ENCODE measurements at places on chromosomes 4 and X. TPM values are rescaled to one million over a fixed set of nuclear protein-coding genes. Genes with fewer than 3 reads are reported as not detected.

DNA sequence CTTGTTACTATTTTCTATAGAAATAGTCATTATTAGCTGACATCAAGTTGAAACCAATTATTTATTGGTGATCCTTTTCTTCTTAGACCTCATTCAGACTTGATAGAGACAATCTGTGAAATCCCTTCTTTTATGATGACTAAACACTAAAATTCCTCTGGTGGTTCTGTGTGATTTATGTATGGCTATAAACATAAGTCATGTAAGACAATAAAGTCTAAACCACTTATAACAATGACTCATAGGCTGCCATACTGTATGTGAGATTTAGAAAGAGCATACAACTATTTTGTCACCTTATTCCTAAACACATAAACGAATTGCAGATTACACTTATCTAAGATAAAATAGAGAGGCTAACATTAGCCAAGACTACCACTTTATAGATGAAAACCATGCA, 101.1 kb upstream of the PRR32 start:
- H3K27ac ChIP-seq, result no peak overlapping the region
- no peaks in the 10 kb centered on the region for H3K27me3 ChIP-seq
- H3K4me1 ChIP-seq, result no peaks in the 10 kb centered on the region
- no peak overlapping the region for H3K4me3 ChIP-seq
- H3K36me3 ChIP-seq, result no peaks in the 10 kb centered on the region

DNA sequence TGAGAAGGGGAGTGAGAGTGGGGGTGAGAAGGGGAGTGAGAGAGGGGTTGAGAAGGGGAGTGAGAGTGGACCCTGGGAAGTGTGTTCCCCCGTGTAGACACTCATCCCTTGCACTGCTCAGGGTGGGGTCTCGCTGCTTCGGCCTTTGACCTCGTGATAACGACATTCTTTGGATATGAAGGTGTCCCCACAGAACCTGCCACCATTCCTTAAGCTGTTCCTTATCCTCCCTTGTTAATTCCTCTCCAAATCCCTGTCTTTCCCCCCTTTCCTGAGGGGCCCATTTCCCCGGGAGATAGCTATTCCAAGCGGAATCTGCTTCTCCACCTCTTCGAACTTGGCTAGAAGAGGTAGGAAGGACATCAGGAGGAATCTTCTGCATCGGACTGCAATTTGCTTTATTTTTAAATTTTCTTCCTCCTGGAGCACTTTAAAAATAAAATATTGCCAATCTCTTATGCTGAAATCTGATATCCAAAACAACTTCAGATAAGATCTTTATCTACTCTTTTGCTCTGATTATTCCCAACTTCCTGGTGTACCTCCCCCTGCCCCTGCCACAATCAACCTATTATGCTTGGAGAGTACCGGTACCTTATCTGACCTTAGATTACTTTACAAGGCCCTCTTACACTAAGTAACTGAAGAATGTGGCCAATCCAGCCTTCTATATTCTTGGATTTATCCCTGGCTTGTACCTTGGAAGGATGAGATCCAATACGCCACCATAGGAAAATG, 15.6 kb downstream of the TRIML1 start:
- no peaks in the 10 kb centered on the region for H3K36me3 ChIP-seq
- H3K27me3 ChIP-seq, result no peaks in the 10 kb centered on the region
- no peaks in the 10 kb centered on the region for H3K4me1 ChIP-seq
- no peak overlapping the region for H3K27ac ChIP-seq

ADH5 gene
- 128 TPM for polyA plus RNA-seq

- H3K27me3 ChIP-seq, result no peaks in the 10 kb centered on the region
- no peak overlapping the region for H3K27ac ChIP-seq
- no peaks in the 10 kb centered on the region for H3K36me3 ChIP-seq
- no peak for DNase-seq
- H3K4me3 ChIP-seq, result no peak overlapping the region
Measured at GRCh38 chrX:138754861-138755260, 43.3 kb upstream of the FGF13 start.

- H3K4me1 ChIP-seq, result no peaks in the 10 kb centered on the region
- no peak overlapping the region for H3K4me3 ChIP-seq
- H3K36me3 ChIP-seq, result no peaks in the 10 kb centered on the region
- no peak overlapping the region for H3K27ac ChIP-seq
- H3K27me3 ChIP-seq, result no peaks in the 10 kb centered on the region
- DNase-seq, result no peak
Measured at GRCh38 chr4:184369871-184370270, 104.5 kb downstream of the IRF2 start.

DNA sequence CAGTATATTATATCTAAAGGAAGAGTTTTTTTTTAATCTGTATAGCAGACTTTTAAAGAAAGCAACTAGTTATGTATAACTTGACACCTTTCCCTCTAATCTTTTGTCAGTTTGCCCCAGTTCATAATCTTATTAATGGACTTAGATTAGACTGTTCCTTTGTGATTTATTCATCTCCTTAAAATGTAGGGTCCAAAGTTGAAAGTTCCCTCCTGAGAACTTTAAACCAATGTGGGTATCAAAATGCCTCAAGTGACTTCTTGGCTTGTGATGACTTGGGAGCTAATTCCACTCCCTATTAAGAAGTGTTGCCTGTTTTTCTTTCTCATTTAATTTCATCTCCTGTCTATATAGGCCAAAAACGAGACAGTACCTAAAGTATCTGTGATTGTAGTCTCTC, 6.3 kb upstream of the SDAD1 start:
- H3K36me3 ChIP-seq, result no peaks in the 10 kb centered on the region
- no peak for DNase-seq
- H3K4me3 ChIP-seq, result no peak overlapping the region
- H3K27ac ChIP-seq, result no peak overlapping the region
- H3K4me1 ChIP-seq, result no peaks in the 10 kb centered on the region

DNA sequence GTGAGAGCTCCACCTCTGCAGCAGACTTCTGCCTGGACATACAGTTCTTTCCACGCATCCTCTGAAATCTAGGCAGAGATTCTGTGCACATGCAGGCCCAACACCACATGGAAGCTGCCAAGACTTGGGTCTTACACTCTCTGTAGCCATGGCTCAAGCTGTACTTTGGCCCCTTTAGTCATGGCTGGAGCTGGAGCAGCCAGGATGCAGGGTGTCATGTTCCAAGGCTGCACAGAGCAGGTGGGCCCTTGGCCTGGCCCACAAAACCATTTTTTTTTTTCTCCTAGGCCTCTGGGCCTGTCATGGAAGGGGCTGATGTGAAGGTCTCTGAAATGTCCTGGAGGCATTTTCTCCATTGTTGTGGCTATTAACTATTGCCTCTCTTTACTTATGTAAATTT, 990.5 kb upstream of the ADGRL3 start:
- no peaks in the 10 kb centered on the region for H3K4me1 ChIP-seq
- no peak overlapping the region for H3K27ac ChIP-seq
- DNase-seq, result no peak
- H3K27me3 ChIP-seq, result no peaks in the 10 kb centered on the region
- no peaks in the 10 kb centered on the region for H3K36me3 ChIP-seq

GRCh38 chr4:23001478-23001877, 308.7 kb downstream of the GBA3 start:
- H3K4me3 ChIP-seq, result no peak overlapping the region
- no peak overlapping the region for H3K27ac ChIP-seq
- no peak for DNase-seq
- no peaks in the 10 kb centered on the region for H3K27me3 ChIP-seq

DNA sequence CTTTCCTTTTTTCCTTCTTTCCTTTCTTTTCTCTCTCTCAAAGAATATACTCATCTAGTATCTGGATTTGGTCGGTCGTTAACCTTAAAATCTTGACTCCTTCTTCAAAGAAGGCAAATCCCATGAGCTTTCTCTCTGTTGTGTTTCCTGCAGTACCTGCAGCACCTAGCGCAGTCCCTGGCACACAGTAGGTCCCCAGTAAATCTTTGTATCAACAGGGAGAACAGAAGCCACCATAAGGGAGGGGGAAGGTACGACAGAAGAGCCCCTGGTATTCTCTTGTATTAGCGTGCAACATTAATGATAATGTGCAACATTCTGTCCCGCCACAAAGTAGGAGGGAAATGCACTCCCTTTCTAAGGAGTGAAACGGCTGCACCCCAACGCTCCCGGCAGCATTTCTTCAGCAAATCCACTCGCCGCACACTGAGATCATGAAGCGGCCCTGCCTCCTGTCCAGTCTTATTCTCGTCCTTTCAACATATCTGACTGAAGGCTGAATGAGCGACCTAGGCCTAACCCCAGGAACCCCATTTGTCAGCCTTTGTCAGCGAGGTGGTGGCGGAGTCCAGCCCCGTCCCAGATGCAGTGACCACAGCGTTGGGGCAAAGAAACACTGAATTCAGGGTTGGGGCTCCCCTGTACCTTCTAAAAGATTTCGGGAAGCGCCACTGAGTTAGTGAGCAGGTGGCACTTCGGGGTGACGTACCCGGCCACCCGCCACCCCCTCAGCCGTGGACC, 133.7 kb downstream of the AMELX start:
- H3K4me3 ChIP-seq, result peak overlapping the region; percentile 55
- H3K36me3 ChIP-seq, result no peaks in the 10 kb centered on the region
- no peaks in the 10 kb centered on the region for H3K27me3 ChIP-seq
- no peaks in the 10 kb centered on the region for H3K4me1 ChIP-seq

PGAM4 gene
- not detected for polyA plus RNA-seq

DNA sequence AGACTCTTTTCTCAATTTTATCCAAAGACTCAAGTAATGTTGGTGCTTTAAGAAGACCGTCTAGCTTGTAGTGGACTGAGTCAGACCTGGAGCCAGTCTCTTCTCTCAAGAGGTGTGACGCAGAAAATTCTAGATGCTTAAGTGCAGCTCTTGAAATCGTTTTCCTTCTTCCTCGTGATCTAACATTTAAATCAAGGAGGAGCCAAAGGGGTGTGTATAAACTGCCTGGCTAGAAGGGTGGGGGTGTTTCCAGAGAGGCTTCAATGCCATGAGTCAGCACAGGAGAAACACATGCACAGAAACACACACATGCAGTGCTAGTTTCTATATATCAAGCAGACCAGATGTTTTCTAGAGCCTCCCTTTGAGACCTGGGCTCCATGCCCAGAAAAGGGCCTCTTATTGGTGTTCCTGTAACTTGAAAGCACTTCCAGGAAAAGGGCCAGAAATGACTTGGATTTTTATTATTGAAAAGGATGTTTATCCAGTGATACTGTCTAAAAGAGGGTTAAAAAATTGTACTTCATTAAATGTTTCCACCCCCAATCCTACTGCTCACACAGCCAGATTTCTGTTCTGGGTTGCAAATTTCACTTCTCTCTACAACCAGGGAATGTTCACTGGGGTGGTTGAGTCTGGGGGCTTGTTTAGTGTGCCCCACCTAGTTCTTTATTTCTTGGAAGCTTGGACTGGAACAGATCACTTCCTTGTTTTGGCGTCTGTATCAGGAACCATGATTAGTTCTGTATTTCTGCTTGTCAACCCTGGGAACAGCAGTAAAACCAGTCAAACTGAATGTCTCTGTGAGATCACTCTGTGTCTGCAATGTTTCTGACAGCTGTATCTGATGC, at the start of gene CLIC2:
CLIC2 (minus strand) TSS at position 129 of the 851 bp plus-strand sequence. CDS start 187 bp downstream, outside the sequence.
- peak; percentile 31 for DNase-seq
- no peaks in the 10 kb centered on the region for H3K27me3 ChIP-seq
- no peaks in the 10 kb centered on the region for H3K36me3 ChIP-seq
- peak within 1 kb of the TSS; percentile 5 for H3K4me3 ChIP-seq
- H3K4me1 ChIP-seq, result no peaks in the 10 kb centered on the region
- no peak within 1 kb of the TSS for H3K27ac ChIP-seq

GRCh38 chr4:154877110-154877760, 96.2 kb downstream of the RBM46 start:
- no peaks in the 10 kb centered on the region for H3K4me1 ChIP-seq
- no peaks in the 10 kb centered on the region for H3K27me3 ChIP-seq
- no peak for DNase-seq
- no peaks in the 10 kb centered on the region for H3K36me3 ChIP-seq

Data from stomach (tissue), 19 donors.